Fibroblast of skin of right quadriceps (primary cell): ENCODE measurements at places on chromosomes 7 and 10.

- no peak for DNase-seq
Measured at GRCh38 chr7:23449941-23450340, 20.4 kb downstream of the IGF2BP3 start.

DNA sequence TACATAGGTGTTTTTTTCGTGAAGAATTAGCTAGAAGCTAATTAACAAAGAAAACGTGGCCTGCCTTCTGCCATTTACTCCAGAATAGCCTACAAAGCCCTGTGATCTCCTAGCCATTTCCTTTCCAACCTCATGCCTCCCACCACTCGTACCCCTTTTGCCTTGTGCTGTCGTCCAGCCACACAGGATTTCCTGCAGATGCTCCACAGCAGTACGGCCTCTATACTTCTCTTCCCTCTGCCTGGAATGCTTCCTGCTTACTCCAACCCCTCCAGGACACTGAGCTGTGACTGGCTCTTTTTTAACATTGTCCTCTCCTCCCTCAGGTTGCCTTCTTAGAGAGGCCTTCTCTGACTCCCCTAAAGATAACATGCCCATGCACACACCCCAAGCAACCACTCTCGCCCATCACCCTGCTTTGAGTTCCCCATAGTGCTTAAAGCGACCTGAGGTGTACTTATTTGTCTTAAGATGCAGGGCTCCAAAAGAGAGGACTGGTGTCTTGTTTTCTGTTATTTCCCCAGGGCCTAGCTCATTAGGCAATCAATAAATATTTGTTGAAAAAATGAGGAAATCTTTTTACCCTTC lies 32.7 kb downstream of the STK17A start:
- no peak for DNase-seq

DNA sequence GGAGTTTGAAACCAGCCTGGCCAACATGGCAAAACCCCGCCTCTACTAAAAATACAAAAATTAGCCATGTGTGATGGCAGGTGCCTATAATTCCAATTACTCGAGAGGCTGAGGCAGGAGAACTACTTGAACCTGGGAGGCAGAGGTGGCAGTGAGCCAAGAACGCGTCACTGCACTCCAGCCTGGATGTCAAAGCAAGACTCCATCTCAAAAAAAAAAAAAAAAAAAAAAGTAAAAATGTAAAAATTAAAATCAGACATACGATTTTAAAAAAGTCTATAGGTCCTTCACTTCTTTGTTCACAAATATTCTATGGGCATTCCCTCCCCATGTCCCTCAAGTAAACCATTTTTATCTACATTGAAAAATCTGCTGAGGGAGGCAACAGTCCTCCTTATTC lies 34.9 kb upstream of the TLL2 start:
- DNase-seq = no peak

DNA sequence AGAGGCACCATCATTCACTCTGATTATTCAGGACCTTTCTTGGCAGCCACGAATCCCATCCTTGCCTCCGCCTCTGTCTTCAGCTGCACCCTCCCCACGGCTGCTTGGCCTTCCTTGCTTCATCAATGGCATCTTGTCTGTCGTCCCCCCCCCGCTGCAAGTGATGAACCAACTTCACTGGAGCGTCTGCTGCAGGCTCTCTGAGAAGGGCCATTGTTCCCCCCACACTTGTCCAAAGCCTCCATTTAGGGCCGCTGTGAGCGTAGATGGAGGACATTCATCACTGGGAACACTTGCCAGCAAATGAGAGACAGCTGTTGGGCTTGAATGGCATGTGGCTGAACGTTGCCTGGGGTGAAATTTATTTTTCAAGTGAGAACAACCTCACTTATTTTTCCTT lies 20.1 kb downstream of the AFAP1L2 start:
- DNase-seq = no peak

GRCh38 chr10:88731296-88731695 lies 25.2 kb downstream of the LIPK start:
- DNase-seq = no peak

DNA sequence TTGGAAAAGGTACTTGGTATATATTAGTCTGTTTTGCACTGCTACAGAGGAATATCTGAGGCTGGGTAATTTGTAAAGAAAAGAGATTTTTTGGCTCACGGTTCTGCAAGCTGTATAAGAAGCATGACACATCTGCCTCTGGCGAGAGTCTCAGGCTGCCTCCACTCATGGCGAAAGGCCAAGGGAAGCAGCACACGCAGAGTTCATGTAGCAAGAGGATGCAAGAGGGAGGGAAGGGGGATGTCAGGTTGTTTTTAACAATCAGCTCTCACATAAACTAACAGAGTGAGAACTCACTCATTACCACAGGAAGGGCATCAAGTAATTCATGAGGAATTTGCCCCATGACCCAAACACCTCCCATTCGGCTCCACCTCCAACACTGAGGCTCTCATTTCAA lies 484.8 kb upstream of the DPP6 start:
- DNase-seq = no peak

GRCh38 chr7:19413443-19413965 lies 268.3 kb upstream of the FERD3L start:
- DNase-seq = no peak

DNA sequence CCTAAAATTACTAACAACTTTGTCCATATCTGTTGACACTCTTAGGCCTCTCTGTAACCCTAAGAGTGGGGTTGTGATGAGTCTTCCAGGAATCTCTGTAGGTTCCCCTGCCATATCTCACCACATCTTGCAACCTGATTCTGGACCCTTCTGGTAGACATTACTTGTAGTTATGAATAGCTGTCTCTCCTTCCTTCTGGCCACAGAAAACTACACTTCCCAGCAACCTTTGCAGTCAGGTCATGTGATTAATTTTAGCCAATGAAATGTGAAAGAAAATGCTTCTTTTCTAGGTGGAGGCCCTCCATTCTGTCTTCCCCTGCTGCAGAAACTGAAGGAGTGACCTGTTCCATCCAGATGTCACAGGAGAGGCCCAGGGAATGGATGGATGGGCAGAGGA lies 147.6 kb upstream of the AOAH start:
- DNase-seq = no peak

DNA sequence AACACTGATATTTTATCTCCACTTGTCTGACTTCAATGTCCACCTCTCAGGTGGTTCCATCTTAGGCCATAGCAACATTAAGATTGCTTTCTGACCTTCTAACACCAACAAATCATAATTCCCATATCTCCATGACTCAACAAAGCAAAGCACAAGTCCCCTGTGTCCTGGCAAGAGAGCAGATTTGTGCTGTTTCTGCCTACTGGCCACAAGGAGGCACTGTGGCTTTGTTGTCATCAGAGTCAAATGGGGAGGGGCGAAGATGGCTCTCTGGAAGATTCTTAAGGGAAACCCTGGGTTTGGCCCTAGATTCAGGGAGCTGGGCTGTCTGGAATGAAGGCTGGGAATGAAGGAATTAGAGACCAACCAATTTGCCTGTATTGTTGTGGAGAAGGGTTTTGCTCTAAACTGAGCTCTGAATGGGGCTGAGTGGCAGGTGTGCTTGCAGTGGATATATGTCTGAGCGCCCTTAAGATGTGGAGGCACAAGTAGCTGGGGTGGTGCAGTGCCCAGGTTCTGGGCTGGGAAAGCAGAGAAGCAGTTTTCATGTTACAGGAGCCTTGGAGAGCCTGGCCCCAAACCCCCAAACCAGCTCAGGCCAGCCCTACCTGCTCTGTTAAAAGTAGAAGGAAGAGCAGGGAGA lies 154.8 kb upstream of the PRSS58 start:
- peak; percentile 58 for DNase-seq

GRCh38 chr7:86848226-86848625 lies 204.5 kb downstream of the GRM3 start:
- DNase-seq = no peak

- no peak for DNase-seq
Measured at GRCh38 chr7:28903730-28904577, 54.2 kb downstream of the TRIL start.

- DNase-seq = no peak
Measured at GRCh38 chr7:87345962-87346371, 503 bp downstream of the CROT start.

GRCh38 chr10:131584287-131584686 lies 272.8 kb upstream of the TCERG1L start:
- no peak for DNase-seq

DNA sequence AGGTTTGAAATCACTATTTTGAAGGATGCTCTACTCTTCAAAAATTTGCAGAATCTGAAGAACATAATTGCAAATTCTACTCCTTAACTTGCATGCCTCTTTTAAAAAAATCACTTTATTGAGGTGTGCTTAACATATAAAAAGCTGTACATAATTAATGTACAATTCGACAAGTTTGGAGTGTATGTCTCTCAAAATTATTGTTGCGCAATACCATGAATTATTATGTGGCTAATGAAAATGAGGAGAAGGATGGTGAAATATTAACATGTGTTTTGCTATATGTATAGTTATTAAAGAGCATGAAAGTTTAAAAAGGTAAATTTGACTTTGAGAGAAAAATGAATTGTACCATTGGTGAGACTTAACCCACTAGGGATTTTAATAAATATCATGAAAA lies 187.2 kb upstream of the MALRD1 start:
- no peak for DNase-seq

DNA sequence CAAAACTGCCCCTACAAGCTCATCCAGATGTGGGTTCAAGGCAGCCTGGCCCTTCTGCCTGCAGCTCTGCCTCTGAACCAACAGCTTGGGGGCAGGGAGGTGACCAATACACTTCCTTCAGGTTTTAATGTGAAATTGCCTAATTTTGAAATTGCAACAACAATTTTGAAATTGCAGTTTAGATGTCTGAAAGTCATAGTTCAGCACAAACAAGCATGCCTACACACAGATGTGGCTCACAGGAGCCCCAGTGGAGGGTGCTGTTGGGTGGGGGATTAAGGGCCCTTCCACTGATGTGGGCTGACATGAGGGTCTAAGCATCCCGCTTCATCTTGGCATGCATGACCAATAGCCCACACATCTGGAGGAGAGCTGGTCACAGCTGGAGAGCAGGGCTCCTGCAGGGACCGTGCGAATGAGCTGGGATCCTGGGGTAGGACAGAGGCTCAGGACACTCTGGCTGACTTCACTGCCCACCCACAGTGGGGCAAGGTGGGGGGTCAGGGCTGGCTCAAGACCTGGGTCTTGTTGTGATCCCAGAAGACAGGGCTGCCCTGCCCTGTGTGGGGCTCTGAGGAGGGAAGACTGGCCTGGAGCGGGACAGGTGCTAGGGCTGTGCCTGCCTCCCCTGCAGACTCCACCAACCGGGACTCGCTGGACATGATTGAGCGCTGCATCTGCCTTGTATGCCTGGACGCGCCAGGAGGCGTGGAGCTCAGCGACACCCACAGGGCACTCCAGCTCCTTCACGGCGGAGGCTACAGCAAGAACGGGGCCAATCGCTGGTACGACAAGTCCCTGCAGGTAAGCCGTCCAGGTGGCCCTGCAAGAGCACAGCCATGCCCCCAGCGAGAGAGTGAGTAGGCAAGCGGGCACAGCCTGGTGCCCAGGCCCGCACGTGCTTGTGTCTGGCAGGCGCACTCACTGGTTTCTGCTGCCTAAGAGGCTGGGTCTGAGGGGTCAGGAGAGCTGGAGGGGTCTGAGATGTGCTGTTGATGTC lies 32.3 kb downstream of the CHAT start:
- no peak for DNase-seq

DNA sequence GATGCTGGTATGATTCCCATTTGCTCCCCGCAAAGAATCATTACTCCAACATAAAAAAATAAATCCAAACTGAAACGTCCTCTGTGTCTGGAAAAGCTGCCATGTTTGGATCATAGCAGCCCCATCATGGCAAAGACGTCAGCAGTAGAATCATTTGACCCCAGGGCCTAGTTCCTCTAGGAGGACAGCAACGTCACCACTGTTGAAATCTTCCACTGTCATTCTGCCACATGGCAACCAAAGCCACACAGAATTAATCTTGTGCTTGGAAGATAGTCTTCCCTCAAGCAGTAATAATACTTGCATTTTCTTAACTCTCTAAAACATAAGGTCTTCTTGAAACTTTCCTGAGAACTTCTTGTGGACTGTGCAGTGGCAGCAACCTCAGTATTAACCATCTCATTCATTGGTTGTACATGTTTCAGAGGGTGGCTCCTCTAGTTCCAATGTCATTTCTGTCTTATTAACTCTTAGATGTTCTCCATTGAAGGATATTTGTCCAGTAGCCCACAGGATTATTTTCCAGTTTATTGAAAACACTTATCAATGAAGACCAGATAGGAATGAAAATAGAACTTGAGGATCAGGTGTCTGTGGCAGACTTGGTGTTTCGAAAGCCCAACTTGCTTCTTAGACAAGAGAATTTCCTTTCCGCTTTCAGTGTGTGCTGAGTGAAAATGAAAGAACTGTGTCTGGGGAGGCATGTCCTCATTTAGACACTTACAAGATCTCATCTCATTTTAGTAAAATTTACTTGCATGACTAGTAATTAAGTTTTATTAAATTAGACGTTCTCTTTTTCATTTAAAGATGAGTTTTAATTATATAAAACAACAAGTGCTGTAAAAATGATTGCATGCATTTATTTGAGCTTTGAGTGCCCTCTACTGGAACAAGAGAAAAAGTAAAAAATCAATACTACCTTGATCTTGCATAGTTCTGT lies 28.9 kb upstream of the INHBA start:
- peak; percentile 33 for DNase-seq

DNA sequence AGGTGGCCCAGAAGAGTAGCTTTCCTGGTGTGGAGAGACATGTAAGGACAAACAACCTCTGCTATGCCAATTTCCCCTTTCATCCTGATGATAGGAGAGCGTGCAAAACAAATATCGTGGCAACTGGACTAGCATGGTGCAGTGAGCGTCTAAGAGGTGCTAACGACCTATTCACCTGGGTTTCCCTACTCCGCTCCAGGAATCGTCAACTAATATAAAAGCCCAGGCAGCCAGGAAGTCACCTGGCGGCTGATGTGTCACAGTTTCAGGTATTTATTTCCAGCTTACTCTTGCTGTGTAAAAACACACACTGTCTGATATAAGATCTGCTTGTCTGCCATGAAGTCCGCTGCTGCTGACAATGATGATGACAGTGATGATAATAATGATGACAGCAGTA lies 56.5 kb upstream of the EFCAB10 start:
- no peak for DNase-seq

GRCh38 chr7:226281-226895 lies 34.0 kb downstream of the FAM20C start:
- peak; percentile 27 for DNase-seq

- no peak for DNase-seq
Measured at GRCh38 chr7:26081638-26082037, 70.4 kb upstream of the NFE2L3 start.

- peak; percentile 16 for DNase-seq
Measured at GRCh38 chr7:114857605-114858004, 64.3 kb upstream of the MDFIC start.

DNA sequence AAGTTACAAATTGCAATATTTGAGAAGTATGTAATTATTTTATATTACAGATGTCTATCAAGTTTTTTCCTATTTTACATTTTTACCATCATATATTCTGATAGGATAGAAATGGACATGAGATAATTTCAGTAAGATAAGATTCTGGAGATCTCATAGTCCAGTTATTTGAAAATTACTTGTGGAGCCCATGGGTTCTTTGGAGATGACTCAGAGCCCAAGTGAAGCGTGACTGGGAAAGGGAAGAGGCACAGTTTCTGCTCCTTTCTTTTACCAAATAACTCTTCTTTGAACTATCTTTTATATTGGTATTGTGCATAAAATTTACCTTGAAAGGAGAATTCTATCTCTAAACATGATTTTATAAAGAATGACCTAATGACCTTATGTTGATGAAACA lies 2.4 kb downstream of the CD36 start:
- DNase-seq = peak; percentile 62
